ENCODE measurements at places on chromosomes 6 and 20. TPM values are rescaled to one million over a fixed set of nuclear protein-coding genes. Genes with fewer than 3 reads are reported as not detected.
A peak's percentile ranks its signal among the peaks of the same experiment; 100 is the strongest.

CALHM6 gene
- 7.5 TPM for total RNA-seq

GRCh38 chr6:107536180-107536961 is 46.5 kb downstream of the SOBP start:
- no peak for ATAC-seq

ITCH gene
- total RNA-seq: 30.5 TPM

DNA sequence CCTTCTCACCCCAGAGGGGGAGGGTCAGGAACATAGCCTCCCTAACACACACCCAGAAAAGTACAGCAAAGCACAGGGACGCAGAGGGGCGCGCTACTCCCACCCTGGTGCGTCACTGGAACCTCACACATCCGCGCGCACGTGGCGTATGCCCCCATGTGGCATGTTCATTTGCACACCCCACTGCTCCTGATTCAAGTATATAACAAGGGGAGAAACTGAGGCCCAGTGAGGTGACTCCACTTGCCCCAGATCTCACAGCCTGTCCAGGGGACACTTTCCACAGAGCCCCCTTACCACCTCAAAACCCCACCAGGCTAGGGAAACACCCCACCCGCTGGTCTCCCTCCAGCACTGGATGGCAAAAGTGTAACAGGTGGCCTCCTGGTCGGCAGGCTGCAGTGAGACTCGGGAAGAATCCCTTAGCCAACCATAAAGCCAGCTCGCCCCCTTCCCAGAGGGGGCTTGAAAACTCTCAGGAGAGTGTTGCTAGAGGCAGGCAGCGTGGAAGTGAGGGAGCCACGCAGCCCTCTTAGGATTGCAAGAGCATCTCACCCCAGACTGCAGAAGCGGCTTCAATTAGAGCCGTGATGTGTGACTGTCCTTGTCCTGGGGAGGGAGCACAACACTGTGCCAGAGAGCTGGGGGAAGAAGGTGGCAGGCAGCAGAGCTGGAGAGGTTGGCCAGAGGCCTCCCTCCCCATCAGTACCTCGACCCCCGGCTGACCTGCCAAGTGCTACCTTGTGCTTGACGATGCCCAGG is at the start of gene GRM4:
GRM4 (minus strand) TSS at position 67 of the 762 bp plus-strand sequence. CDS start 12,591 bp downstream, outside the sequence.
- ATAC-seq: no peak

XRN2 gene
- 82.3 TPM for total RNA-seq

TBCC gene
- total RNA-seq: 16.6 TPM

- peak; percentile 76 for ATAC-seq
These were observed 185.9 kb downstream of the PDE7B start for GRCh38 chr6:136037242-136037875.

- no peak for ATAC-seq
These were observed at the start of gene KCNB1 for GRCh38 chr20:49482621-49483017. Gene KCNB1 (minus strand): TSS chr20:49482668. CDS start chr20:49482480, 188 bp downstream.

DNA sequence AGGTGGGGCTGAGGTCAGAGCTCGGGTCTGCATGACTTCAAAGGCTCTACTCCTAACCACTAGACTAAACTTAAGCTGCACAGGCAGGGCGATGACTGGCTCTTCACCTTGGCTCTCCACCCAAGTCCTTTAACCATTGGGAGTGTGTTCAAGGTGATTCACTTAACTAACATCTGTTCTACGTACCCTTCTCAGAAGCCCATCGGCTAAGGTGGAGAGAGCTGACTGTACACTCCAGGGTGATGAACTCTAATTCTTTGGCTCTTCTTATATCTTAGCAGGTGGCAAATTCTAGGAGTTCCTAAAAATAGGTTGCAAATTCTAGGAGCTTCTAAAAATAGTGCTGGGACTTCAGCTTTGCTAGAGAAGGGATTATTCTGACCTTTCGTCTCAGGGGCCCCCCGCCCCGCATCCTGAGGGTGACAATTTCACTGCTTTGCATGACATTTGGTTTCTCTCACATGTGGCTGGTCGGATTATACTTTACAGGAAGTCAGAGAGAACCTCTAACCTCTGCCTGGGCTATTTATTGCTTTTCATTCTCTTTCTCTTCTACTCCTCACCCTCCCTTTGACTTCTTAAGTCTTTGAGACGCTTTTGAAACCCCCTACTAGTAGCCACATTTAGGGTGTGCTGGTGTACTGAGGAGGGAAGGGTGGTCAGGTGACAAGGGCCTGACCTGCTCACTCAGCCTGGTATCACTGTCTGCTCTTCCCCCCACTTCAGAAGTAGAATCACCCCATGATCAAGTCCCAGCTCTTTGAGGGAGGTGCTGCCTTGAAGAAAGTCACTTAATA is 55.5 kb downstream of the PRDM1 start:
- peak; percentile 89 for ATAC-seq

DNA sequence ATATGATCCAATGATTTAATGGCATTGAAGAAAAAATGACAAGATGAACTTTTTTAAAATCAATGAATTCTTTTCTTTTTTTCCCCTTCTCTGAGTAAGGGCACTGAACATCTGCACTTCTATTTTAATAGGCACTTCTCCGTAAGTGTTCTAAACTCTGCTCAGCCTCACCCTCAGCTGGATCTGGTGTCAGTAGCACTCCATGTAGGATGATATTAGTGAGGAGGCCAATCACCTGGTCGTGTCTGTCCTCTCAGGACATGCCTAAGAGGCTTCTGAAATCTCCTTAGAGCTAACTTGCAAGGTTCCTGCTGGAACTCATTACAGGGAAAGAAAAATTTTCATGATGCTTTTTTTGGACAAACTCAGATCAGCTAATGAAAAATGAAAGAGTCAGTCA is 148.6 kb upstream of the MLIP start:
- ATAC-seq: no peak

TUBB gene
- 1,139 TPM for total RNA-seq

LPA gene
- total RNA-seq: not detected

GRCh38 chr6:136544326-136544725 is 5.9 kb downstream of the MAP7 start:
- no peak for ATAC-seq

EIF2S2 gene
- total RNA-seq: 64.0 TPM

CST3 gene
- not detected for total RNA-seq

GRCh38 chr20:59217794-59218280 is 54.2 kb downstream of the ZNF831 start:
- ATAC-seq: no peak

- no peak for ATAC-seq
These were observed 13.6 kb downstream of the BRPF3 start for GRCh38 chr6:36210182-36210581.

- no peak for ATAC-seq
These were observed 8.3 kb upstream of the HM13 start for GRCh38 chr20:31505903-31506302.

CEP162 gene
- 7.6 TPM for total RNA-seq

DNA sequence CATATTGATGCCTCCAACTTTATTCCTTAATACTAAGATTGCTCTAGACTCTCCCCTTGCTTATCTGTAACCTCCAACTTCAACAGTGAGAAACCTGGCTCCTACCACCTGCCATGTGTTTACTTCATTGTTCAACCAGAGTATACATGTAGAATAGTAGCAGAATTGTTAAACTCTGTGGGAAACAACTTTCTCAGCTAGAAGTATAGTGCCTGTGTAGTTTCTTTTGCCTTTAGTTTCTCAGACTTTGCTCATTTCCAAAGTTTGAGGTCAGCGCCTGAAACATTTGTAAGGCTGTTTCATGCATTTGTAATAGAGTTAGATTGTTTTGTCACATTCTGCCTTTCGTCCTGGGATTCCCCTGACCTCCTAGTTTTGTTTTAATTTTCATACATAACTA is 34.9 kb upstream of the HECA start:
- ATAC-seq: peak; percentile 98

- ATAC-seq: no peak
These were observed 6.4 kb downstream of the TIAM2 start for GRCh38 chr6:155001482-155001881.

DNA sequence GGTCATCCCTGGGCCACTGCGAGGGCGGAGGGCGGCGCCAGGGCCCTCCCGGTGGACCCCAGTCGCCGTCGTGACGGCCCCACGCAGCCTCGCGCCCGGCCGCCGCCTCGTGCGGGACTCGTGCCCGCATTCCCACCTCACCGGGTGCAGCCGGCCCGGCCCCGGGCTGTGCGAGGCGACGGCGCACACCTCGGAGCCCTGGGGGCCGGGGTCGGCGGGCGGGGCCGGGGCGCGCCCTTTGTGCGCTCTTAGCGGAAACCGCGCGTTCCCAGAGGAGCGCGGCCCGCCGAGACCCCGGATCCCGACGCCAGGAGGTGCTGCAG is 5.5 kb upstream of the DLL1 start:
- ATAC-seq: no peak

- no peak for ATAC-seq
These were observed 3.6 kb downstream of the BPI start for GRCh38 chr20:38307371-38308046.

- no peak for ATAC-seq
These were observed 46.4 kb upstream of the CHD6 start for GRCh38 chr20:41664584-41664983.

DNA sequence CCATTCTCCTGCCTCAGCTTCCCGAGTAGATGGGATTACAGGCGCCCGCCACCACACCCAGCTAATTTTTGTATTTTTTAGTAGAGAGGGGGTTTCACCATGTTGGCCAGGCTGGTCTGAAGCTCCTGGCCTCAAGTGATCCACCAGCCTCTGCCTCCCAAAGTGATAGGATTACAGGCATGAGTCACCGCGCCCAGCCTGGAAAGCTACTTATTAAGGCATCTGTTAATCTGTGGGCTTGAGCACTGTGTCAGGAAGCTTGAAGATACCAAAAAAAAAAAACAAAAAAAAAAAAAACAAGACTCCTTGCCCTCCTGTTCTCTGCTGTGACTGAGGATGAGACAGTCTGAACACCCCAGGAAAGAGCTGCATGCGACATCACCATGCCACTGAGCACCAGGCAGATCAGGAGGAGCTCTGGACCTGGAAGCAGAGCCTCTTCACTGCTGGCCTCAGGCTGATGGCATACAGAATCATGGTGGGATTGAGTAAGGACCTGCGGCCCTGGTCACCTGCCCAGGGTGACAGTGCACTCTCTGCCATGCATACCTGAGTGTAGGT is 166.5 kb upstream of the SNX9 start:
- no peak for ATAC-seq

DNA sequence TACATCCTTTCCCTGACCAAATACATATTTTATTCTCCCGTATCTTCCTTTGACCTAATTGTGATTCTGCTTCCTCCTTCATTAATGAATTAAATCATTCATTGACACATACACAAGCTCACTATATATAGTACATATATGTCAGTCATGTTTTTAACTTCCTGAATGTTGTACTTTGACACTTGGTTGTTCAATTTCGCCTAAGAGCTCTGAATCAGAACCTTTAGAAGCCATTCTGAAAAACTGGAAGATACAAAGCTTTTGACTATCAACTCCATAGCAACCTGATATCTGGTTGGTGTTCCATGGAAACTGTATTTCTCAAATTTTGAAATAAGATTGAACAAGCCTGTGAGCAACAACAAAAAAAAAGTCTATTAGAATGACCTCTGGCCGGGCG is 27.3 kb upstream of the HFE start:
- ATAC-seq: no peak

HS3ST5 gene
- total RNA-seq: not detected

PSORS1C1 gene
- total RNA-seq: not detected

CNKSR3 gene
- not detected for total RNA-seq

DNA sequence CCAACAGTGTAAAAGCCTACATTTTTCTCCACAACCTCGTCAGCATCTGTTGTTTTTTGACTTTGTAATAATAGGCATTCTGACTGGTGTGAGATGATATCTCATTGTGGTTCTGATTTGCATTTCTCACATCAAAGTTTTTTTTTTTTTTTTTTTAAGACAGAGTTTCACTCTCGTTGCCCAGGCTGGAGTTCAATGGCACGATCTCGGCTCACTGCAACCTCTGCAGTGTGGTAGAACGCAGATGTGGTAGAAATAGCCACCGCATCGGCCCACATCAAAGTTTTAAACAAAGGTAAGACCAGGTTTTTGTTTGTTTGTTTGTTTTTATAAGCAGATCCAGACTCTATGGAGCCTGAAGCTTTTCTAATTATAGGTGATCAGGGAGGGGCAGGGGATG is 12.7 kb upstream of the PPP1R3G start:
- peak; percentile 40 for ATAC-seq
